Osteocyte (in vitro differentiated cells): ENCODE measurements at places on chromosomes 7 and 10. TPM values are rescaled to one million over a fixed set of nuclear protein-coding genes. Genes with fewer than 3 reads are reported as not detected.

DNA sequence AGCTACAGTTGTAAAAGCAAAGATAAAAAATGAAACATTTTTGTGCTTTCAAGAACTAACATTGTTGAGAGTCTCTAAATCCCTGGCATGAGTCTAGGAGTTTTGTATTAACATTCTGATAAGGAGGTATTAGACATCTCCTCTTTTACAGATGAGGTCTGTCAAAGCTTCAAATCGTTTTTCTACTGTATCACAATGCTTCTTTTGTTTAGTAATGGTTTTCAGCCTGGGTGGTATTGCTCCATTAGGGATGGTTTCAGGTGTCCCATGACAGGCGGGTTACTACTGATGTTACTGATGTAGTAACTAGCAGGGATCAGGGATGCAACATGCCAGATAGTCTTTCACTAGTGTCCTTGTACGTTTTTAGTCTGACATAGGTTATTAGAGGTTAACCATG lies 27.4 kb downstream of the STAM start:
- H3K27ac ChIP-seq = peak overlapping the region; percentile 35
- no peak for DNase-seq
- peaks cover 5% of the 10 kb centered on the region for H3K36me3 ChIP-seq
- peaks cover 88% of the 10 kb centered on the region for H3K4me1 ChIP-seq
- H3K27me3 ChIP-seq = no peaks in the 10 kb centered on the region
- H3K4me3 ChIP-seq = no peak overlapping the region

Gene PRKCQ
- 0.11 TPM in 1 of 2 replicates, not detected in the other for total RNA-seq

DNA sequence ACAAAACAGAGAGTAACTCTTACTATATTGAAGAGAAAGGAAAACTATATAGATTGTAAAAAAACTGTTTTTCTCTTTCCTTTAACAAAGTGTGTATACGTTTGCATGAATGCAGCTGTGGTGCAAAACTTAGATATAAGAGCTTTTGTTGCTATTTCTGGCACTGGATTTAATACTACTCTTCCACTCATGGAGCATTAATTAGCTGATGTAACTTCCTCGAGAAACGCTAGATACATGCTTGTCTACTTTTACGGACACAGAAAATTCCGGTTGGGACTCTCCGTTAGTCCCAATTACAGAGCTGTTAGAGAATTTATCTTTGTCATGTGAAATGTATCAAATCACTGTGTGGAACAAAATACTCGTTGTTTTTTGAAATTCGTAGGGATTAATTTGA lies 135.5 kb downstream of the ZNF22 start:
- no peaks in the 10 kb centered on the region for H3K4me1 ChIP-seq
- H3K36me3 ChIP-seq = no peaks in the 10 kb centered on the region
- peaks cover 7% of the 10 kb centered on the region for H3K27me3 ChIP-seq
- DNase-seq = no peak

Gene STEAP4
- 0.11 and 0.21 TPM in 2 replicates for total RNA-seq

- H3K27me3 ChIP-seq = no peaks in the 10 kb centered on the region
- no peak for DNase-seq
- H3K36me3 ChIP-seq = peaks cover 37% of the 10 kb centered on the region
- no peak overlapping the region for H3K4me3 ChIP-seq
Observed at GRCh38 chr10:116919706-116920105, 70.4 kb downstream of the ENO4 start.

- peaks cover 15% of the 10 kb centered on the region for H3K4me1 ChIP-seq
- no peak overlapping the region for H3K4me3 ChIP-seq
- H3K27ac ChIP-seq = no peak overlapping the region
- no peak for DNase-seq
Observed at GRCh38 chr10:46287846-46288477, 1.2 kb downstream of the ANTXRL start.

Gene CALCR
- total RNA-seq = not detected in 2 replicates

DNA sequence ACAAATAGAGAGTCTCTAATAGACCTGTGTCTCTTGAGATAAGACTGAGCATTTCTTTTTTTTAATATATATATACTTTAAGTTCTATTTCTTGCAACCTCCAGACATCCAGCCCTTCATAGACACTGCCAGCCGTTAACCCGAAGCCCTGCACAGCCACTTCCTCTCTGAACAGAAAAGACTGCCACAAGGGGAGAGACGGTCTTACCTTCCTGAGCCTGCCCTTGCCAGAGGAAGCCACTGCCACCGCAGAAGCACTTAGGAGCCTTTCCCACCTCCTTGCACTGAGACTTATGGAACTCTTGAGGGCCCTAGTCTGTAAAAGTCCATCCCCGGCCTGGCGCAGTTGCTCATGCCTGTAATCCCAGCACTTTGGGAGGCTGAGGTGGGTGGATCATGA lies 31.8 kb upstream of the PRSS1 start:
- no peaks in the 10 kb centered on the region for H3K36me3 ChIP-seq
- H3K27me3 ChIP-seq = peaks cover 13% of the 10 kb centered on the region
- H3K27ac ChIP-seq = no peak overlapping the region
- DNase-seq = no peak
- no peaks in the 10 kb centered on the region for H3K4me1 ChIP-seq
- no peak overlapping the region for H3K4me3 ChIP-seq

DNA sequence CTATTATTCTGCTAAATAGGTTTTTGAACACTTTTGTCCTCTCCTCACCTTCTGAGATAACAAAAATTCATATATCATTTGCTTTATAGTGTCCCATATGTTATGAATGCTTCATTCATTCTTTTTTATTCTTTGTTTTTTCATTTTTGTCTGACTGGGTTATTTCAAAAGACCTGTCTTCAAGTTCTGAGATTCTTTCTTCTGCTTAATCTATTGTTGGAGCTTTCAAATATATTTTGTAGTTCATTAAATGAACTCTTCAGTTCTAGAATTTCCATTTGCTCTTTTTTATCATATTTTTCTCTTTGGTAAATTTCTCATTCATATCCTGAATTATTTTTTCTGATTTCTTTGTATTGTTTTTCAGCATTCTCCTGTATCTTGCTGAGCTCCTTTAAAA lies 53.1 kb upstream of the SCIN start:
- no peaks in the 10 kb centered on the region for H3K4me1 ChIP-seq
- DNase-seq = no peak
- no peaks in the 10 kb centered on the region for H3K36me3 ChIP-seq
- no peak overlapping the region for H3K4me3 ChIP-seq

Gene TFR2
- 0.19 and 0.31 TPM in 2 replicates for total RNA-seq

DNA sequence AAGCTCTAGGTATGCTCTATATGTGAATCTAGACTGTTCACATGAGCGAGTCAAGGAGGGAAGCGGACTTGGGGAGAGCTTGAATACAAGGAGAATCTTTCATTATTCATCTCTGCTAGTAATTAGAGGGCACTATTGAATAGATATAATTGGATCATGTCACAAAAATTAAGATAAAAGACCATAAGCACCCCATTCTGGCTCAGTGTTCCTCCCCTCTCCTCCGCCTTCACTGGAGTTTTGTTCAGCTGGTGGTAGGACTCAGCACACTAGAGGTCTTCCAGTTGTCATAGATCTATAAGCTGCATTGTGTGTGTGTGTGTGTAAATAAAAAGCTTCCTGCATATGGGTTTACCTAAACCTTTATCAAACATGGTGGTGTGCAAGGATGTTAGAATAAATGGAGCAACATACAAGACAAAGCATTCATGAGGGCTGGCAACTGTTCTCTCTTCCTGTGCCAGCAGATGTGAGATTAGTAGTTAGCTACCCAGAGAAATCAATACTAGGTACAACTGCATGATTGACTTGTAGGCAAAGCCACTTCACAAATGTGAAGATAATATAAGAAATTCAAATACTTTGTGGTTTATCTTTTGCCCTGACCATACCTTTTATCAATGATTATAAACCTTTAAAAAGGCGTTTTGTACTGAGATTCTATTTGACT lies 142.6 kb downstream of the CREB5 start:
- peaks cover 13% of the 10 kb centered on the region for H3K27me3 ChIP-seq
- no peak for DNase-seq
- no peak overlapping the region for H3K27ac ChIP-seq
- no peaks in the 10 kb centered on the region for H3K4me1 ChIP-seq
- no peak overlapping the region for H3K4me3 ChIP-seq

Gene SLC26A3
- not detected in 2 replicates for total RNA-seq
